ENCODE measurements at places on chromosomes 12 and 14.

GRCh38 chr12:53252349-53252916 lies 15.7 kb upstream of the ESPL1 start:
- DNase-seq: no peak

GRCh38 chr14:104694991-104695659 lies 5.7 kb downstream of the INF2 start:
- no peak for DNase-seq

DNA sequence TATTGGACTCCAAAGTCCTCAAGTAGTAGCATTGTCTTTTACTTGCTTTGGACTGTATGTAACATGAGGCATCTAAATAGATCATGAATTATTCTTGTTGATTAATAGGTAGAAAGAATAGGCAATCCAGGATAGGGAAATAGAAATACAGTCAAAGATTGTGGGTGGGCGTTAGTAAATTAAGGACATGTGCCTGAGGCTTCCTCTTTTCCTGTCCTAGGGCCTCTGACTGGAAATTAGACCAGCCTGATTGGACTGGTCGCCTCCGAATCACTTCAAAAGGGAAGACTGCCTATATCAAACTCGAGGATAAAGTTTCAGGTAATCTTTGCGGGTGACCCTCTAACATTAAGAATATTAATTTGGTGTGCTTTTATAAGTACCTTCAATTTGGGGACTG lies 7.6 kb downstream of the NECAP1 start:
- no peak for DNase-seq

DNA sequence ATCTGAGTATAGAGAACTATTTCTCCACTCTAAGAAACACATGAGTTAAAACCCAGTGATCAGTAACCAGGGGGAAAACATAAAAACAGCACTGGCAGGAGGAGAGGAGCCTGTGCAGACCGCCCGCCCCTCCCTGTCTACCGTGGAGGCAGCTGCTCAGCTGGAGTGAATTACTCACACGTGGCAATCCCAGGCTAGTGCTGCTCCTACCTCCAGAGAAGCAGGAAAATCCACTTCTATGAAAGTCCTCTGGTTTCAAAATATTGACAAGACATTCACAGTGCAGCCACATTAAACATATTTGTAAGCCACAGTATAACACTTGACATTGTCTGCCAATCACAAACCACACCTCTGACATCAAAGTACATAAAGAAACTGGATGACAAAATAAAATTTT lies 16.7 kb downstream of the TMEM132D start:
- DNase-seq: peak; percentile 36

DNA sequence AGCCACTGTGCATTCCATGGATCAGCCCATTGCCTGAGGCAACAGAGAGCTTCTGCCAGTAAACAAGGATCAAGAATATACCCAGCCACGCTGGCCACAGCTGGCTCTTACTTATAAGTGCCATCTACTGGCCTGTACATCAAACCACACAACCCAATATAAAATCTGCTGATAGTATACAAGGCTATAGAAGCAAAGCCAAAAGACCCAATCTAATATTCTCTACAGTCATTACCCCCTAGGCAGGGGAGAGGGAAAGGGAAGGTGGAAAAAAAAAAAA lies 4.4 kb upstream of the FAM186B start:
- no peak for DNase-seq

GRCh38 chr12:116002890-116003536 lies 274.5 kb downstream of the MED13L start:
- no peak for DNase-seq

DNA sequence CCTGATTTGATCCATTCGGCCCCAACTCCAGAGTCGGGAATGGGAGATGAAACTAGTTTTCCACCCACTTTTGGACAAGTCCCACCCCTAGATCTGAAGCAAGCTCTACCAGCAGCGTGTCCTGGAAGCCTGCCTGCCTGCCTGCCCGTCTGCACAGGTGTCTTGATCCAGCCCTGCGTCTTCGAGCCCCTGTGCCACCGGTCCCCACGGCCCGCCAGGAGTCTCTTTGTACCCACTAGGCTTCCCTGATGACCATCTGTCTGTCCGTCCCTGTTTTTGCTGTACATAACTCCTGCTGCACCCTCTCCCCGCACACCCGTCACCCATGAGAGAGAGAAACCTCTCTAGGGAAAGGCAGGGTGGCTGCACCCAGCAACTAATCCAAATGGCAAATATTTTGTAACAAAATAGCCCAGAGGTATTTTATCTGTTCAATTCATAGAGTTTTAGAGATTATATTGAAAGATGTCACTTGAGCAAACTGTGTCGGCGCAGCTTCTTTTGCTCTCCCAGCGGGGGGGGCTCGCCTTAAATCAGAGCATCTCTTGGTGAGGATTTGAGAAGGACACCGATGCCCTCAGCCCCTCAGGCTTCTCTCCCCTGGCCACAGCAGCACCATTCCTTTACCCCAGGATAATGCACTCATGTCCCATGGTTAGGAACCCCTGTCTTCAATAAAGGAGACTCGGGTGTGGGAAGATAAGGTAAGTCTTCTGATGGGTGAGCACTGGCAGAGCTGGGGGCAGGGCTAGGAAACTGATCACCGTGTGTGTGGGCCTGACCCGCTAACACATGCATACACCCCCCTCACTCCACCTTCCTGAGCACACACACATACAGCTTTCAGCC lies 35.8 kb downstream of the SLC6A12 start:
- DNase-seq: no peak

DNA sequence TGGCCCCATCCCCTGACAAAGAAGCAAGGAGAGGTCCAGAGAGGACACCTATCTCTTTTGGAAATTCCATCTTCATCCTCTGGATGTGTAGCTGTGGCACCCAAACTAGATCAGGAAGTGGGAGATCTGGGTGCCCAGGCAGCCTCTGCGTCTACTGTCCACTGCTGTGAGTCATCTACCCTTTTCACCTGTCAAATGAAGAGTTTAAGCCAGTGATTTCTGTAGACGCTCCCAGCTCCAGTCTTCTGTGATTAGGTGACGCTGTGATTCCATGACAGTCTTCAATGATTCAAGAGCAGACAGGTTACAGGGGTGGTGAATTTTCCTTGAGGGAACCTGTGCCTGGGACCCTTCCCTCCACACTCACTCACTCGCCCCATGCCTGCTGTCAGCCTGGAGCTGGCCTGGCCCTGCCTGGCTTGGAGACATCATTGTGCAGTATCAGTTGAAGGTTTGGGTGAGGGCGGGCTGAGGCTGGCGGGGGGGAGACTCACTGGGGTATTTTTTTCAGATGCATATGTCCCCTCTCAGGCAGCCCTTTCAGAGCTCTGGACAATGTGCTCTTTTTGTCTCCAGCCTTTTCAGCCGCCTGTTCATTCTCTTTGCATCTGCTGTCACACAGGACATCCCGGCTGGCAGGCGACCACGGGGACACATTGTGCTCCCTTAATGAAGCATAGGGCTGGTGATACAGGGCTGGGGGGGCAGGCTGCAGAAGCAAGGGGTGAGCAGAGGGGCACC lies 56.8 kb upstream of the PARP11 start:
- DNase-seq: no peak

- no peak for DNase-seq
Measured at GRCh38 chr14:101604935-101605780, 43.9 kb downstream of the DIO3 start.

- DNase-seq: no peak
Measured at GRCh38 chr12:28540324-28540714, 350.1 kb downstream of the CCDC91 start.

DNA sequence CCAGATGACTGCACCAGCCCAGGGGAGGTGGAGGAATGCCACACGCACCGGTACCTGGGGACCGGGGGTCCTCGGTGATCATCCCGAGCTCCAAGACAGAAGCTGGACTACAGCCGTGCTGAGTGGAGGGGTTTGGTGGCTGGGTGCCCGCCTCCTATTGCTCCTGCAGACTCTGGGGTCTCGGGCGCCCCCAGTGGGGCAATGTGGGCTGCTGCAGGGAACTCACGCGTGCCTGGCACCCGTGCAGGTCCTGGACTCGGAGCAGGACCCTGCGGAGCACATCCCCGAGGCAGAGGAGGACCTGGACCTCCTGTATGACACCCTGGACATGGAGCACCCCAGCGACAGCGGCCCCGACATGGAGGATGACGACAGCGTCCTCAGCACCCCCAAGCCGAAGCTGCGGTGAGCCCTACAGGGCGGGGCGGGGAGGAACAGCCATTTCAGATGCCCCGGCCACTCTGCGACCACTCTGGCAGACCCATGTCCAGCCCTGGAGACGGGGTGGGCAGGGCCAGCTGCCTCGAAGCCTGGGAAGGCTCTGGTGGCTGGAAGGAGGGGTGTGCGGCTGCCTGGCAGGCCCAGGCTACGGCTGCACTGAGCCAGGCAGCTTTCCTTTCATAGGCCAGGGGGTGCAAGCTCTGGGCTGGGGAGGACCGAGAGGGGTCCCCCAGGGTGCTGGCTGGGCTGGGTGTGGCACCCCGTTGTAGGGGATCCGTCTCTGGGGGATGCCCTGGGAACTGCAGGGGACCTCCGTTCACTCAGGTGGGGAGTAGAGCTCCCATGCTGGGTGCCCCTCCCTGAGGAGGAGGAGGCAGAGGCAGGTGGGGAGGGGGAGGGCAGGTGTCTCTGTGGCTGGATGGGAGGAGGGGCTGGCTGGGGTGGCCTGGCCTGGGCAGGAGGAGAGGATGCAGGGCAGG lies 21.6 kb upstream of the TEX22 start:
- DNase-seq: no peak

GRCh38 chr14:54919330-54919729 lies 16.7 kb upstream of the GCH1 start:
- no peak for DNase-seq

- DNase-seq: no peak
Measured at GRCh38 chr14:77356899-77357298, 20.0 kb downstream of the TMED8 start.

DNA sequence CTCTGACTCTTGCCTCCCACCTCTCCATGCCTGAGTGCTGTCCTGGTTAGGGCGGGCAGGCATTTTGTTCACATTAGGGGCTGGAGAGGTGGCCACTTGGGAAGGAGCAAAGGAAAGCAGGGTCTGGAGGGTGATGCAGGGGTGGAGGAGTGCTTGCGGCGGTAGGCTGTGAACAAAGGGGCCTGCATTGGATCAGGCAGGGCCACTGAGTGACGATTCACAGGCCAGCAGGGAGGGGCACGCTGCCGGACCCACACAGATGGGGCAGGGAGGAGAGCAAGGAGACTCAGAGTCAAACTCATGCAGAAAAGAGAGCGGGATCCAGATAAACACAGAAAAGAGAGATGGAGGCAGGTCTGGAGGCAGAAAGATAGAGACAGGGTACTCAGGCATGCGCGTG lies 58.4 kb upstream of the TBX3 start:
- no peak for DNase-seq

- peak; percentile 58 for DNase-seq
Measured at GRCh38 chr14:89276424-89276975, 140.5 kb downstream of the FOXN3 start.

DNA sequence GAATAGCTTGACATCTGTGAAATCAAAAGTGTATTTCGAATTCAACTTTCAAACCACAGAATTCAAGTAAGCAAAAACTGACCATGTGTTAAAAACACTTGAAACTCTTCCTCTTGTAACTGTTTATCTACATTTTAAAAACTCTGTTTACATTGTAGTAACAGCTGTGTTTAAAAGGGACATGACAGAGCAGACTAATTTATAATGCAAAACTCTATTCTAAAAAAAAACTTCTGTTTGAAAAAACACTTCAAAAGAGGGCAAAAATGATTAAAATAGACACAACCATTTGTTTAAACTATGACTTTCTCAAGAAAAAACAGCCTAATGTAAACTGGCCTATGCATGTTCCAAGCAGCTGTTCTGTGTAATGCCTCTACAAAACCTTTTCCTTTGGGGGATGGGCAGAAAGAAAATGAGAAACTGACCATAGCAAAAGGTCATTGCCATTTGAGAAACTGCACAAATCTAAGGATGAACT lies 149.1 kb upstream of the HMGA2 start:
- DNase-seq: no peak

GRCh38 chr12:75438059-75438754 lies 42.3 kb upstream of the GLIPR1 start:
- DNase-seq: no peak

DNA sequence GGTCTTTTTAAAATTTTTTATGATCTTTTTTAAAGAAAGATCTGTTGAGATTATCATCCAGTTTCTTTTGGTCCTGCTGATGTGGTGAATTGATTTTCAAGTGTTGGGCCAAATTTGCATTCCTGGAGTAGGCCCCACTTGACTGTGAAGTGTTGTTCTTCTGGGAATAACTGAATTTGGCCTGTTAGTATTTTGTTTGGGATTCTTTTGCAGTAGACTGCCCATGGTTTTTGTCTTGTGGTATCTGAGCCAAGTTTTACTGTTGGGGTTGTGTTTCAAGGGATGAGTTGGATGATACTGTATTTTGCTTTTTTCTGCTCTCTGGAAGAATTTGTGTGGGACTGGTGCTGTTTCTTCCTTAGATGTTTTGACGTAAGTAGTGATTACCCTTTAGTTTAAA lies 4.0 kb upstream of the SYCP3 start:
- DNase-seq: no peak

- DNase-seq: no peak
Measured at GRCh38 chr14:71362282-71362681, 455.0 kb downstream of the PCNX1 start.

GRCh38 chr12:64995816-64996215 lies 125.3 kb downstream of the WIF1 start:
- peak; percentile 12 for DNase-seq

DNA sequence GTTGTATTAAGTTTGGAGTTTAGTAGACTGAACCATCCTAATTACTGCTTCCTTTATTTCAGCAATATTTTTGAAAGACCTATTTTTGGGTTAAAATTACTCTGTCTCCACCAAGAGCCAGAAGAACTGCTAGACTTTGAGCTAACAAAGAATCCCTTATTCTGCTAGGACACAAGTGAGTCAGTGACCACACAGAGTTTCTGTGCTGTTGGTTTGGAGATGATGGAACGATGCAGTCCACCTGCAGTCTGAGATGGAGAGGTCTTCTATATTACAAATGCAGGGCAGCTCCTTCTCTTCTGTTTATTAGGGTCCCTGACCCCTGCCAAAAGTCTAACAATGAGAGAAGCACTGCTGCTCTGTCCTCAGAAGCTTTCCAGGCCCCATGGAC lies 6.7 kb upstream of the STXBP6 start:
- DNase-seq: peak; percentile 38

DNA sequence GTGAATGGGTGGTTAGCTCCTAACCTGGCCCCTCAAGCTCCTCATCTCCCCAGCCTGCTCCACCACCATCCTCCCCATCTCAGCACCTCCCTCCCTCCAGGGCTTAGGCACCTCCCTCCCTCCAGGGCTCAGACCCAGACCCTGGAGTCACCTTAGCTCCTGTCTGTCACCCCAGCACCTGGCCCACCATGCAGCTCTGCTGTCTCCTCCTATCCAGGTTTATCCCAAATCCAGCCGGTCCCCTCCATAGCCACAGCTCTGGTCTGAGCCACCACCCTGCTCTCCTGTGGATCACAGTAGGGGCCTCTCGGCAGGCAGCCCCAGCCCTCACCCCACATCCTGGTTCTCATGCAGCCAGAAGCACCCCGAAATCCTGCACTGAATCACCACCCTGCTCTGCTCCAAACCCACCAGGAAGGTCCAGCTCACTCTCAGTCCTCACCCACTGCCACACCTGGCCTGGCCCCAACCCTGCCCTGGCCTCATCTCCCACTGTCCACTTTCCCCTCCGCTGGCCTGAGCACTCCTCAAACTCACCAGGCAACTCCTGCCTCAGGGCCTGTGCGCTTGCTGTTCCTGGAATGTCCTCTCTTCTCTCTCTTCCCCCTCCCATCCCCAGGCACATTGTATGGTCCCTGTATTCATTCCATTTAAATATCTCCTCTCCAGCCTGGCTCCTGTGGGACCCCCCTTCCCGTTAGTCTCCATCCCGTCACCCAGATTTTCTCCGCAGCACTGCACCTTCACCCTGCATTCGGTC lies 62.6 kb downstream of the DIO3 start:
- DNase-seq: no peak

- DNase-seq: no peak
Measured at GRCh38 chr14:56817396-56817921, 7.2 kb upstream of the OTX2 start.
